ENCODE measurements at places on chromosomes 3 and 15.

GRCh38 chr3:168251371-168251770 lies 155.6 kb upstream of the GOLIM4 start:
- no peak for DNase-seq

DNA sequence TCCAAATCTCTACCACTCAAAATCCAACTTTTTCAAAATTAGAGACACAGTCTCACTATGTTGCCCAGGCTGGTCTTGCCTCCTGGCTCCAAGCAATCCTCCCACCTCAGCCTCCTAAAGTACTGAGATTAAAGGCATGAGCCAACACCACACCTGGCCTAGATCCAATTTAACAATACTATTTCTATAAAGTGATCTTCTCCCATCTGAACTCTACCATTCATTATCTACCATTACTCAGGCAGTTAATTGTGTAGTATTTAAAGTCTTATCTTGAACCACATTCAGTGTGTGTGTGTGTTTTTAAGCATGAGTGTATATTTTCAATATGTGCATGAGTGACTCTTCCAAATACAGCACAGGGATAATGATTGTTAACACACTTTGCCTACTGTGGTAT lies 77.0 kb downstream of the INO80 start:
- no peak for DNase-seq

DNA sequence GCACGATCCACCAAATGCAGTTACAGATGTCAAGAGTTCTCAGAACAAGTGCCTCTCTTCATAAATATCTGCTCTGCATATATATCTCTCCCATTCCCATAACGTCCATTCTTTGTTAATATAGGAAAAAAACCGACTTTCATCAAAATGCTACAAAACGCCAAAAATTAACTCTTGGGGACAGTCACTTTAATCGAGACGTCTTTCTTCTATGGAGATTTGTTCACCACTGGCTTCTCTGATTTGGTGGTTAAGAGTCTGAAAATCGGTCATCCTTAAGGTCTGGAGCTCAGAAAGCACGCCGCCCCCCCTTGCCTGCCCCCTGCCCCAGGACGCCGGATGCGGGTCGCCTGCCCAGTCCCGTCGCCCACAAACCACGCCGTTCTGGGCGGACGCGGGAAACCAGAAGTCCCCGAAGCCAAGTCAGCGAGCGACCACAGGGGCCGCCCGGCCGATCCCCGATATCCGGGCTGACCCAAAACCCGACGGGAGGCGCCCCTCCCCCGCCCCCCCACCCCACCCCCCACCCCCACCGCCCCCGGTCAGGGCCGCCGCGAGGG lies 252.7 kb downstream of the TJP1 start:
- DNase-seq: no peak

DNA sequence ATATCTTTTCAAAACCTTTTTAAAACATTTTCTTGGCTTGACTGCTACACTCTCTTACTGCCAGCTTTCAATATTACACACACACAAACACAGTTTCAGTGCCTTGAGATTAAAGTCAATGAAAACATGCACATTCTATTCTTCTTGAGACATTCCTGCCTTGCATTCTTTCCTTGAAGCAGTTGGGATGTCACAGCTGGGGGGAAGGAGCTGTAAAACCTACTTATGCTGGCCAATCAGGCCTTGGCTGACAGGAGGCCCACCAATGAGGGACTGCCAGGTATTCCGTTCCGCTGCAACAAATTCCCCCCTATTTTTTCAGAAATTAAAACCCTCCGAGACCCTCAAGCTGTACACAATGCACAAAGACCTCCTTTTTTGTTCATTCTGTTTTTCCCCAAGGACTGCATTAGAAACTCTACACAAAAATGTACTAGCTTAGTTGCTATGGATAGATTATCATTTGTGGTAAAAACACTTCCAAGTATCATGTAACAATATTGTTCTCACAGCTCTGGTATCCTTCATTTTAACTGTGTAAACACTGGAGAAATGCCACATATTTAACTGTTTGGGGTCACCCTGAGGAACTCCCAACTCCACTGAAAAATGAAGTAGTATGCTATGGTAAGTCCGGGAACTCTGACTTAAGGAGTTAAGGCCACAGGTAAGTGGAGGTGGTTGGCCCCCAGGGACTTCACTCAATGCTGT lies 18.5 kb downstream of the FSTL1 start:
- DNase-seq: peak; percentile 84

DNA sequence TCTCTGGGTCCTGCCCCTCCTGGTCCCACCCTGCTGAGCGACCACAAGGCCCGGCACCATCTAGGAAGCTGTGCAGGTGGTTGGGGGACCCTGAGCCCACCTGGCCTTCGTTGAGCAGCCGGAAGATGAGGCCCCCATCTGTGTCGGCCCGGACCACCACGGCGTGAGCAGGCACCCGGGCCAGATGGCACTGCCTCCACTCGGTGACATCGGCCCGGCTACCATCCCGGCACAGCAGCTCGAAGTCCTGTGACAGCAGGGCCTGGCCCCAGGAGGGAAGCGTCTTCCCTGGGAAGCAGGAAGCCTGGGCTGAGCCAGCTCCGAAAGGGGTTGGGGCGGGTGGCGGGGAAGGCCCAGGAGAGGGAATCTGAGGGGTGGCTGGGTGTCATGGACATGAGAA lies 12.6 kb downstream of the MELTF start:
- no peak for DNase-seq

DNA sequence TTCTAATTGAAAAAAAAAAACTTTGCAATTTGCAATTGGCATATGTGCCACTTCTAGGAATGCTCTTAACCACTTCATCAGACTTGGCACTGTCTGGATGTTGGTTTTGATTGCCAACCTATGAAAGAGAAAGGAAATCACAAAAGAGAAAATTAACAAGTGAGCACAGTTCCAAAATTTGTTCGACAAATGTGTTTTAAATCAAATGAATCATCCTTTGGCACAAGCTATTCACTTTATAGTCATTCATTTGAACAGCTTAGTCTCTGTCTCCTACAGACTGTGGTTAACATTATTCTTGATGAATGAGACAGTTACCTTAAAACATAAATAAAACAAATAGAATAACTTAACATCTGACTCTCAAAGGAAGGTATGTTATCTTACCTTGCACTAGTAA lies 265.0 kb downstream of the EPHA3 start:
- DNase-seq: no peak

- no peak for DNase-seq
Observed at GRCh38 chr3:50316657-50317242, 5.8 kb downstream of the HYAL2 start.

- DNase-seq: no peak
Observed at GRCh38 chr3:87491843-87492242, 215.5 kb upstream of the POU1F1 start.

GRCh38 chr15:47331829-47332393 lies 385.4 kb upstream of the SEMA6D start:
- DNase-seq: peak; percentile 12

GRCh38 chr15:99180086-99180963 lies 69.1 kb downstream of the TTC23 start:
- no peak for DNase-seq

DNA sequence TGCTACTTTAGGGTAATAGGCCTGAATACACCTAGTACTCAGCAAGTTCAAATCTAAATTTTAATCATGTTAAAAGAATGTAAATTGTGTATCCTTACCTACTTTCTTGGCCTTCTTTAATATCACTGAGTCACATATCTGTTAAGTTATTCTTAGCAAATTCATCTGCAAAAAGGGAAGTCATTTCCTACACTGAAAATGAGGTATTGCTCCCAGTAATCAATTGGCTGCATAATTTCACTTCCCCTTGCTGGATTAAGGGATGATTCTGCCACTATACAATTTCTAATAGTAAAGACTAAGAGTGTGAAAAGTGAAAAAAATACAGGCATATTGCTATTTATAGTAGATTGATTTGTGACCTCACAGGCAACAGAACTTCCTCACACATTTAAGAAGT lies 47.8 kb downstream of the CCDC54 start:
- DNase-seq: no peak

- no peak for DNase-seq
Observed at GRCh38 chr3:125594125-125594524, 1.2 kb downstream of the OSBPL11 start.
